ENCODE measurements at places on chromosomes 13 and 19.

GRCh38 chr19:39351537-39352064 is 9.4 kb downstream of the SAMD4B start:
- no peak for DNase-seq

DNA sequence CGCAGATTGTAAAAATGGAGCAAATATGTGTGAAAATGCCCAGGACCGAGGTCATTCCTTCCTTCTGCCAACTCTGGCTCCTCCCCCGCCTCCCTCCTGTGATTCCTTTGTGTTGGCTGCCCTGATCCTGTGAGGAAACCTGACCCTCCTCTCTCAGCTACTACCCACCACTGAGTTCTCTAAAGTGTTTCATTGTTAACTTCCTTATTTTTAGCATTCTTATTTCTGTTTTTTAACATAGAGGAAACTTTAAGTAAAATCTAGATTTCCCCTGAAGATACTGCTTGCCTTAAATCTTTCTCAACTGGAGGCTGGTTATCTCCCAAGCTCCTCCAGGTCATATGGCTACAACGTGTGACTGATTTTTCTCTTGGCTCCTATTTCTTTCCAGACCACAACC is 21.7 kb upstream of the FBXL3 start:
- no peak for DNase-seq

DNA sequence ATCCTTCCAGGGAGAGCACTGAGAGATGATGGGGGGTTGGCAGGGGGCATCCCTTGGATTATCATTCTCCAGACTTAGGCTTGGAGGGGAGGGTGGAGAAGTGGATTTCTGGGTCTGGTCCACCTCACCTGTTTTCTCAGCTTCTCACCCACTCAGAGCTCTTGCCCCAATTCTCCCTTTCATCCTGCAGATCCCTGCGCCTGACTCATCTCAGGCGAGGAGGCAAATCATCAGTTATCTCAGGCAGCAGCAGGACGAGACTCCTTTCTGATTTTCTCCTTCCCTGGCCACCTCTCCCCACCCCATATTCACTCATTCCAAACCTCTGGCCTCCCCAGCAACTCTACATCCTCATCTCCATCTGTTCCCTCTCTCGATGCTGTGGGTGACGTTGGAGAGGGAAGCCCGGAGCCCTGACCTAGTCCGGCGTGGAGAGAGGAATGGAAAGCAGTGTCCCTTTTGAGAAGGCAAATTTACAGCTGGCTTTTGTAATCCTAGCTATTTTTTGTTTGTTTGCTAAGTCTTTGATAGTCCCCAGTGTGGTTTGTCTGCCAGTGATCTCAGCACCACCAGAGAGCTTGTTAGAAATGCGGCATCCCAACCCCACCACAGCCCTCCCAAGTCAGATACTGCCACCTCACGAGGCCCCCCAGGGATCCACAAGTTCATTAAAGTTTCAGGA is 24.0 kb upstream of the TPT1 start:
- no peak for DNase-seq

DNA sequence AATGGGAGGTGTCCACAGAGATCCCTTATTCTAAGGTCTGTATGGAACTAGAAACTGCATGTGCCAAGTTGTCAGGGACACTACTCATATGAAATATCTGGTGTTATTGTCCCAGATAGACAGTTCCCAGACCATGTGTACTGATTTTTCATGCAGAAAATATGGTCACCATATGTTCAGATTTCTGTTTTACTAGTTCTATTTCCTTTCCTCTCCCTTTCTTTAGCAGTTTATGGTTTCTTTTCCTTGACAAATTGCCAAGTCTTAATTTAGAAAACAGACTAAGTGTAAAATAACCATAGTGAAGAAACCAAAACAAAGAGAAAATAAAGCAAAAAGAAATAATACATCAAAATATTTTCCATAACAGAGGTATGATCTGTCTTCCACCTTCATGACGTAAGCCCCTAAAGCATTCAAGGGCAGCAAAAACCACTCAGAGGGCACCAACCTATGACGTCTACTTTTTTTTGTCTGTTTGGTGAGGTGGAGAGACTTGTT is 248.5 kb downstream of the KCTD12 start:
- DNase-seq, result peak; percentile 74

DNA sequence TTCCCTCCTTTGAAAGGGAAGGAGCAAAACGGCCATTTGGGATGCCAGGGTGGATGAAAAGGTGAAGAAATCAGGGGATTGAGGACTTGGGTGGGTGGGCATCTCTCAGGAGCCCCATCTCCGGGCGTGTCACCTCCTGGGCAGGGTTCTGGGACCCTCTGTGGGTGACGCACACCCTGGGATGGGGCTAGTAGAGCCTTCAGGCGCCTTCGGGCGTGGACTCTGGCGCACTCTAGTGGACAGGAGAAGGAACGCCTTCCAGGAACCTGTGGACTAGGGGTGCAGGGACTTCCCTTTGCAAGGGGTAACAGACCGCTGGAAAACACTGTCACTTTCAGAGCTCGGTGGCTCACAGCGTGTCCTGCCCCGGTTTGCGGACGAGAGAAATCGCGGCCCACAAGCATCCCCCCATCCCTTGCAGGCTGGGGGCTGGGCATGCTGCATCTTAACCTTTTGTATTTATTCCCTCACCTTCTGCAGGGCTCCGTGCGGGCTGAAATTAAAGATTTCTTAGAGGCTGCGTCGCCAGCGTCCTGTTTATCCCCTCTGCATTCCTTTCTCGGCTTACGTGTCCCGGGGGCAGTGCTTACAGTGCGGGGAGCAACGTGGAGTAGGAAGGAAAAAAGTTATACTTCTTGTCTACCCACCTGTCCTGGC is 15.2 kb upstream of the S1PR4 start:
- DNase-seq, result peak; percentile 83
